Peyer's patch (tissue), 4 donors: ENCODE measurements at places on chromosomes 16 and 17.

DNA sequence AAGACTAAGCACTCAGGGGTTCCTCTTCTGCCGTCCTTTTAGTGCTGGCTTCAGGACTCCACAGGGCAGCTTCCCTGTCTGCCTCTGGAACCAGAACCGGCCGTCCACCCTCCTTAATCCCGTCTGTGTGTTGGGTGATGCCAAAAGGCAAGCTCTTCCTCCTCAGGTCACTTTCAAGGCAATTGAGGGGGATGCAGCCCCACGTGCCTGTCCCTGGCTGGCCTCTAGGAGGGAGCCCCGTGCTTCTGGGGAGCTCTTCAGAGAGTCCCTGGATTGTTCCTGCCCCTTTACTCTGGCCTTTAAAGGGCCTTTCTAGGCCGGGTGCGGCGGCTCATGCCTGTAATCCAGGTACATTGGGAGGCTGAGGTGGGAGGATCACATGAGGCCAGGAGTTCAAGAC, 77.1 kb downstream of the CRISPLD2 start:
- no peak for DNase-seq

DNA sequence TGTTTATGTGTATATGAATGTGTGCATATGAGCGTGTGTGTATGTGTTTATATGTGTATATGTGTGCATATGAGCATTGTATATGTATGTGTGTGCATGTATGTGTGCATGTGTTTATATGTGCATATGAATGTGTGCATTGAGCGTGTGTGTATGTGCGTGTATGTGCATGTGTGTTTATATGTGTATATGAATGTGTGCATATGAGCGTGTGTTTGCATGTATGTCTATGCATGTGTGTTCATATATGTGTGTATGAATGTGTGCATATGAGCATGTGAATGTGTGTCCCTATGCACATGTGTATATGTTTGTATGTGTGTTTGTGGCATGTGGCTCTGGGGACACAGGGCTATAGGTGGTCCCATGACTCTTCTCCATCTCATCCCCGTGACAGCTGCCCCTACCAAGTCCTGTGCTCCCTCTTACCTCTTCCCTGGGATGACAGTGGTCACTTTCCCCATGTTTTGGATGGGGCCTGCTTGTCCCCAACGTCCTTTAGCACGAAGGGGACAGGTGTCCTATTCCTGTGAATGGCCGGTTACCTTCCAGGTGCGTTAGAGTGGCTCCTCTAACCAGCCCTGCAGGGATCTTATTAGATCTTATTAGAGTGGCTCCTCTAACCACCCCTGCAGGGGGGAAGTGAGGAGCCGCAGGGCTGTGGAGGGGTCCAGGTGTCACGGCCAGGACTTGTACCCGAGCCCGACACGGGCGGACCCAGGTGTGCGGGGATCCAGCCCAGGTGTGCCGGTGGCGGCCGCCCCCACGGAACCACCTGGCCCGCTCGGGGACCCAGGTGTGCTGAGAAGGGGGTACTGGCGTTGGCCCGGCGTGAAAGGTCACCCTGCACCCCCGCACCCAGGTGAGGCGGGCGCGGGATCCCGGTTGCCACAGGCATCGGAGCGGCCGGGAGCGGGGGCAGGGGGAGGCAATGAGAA, 105.6 kb downstream of the SEC14L1 start:
- no peak for DNase-seq

GRCh38 chr17:56658648-56659047, 65.1 kb downstream of the NOG start:
- DNase-seq = no peak

- no peak for DNase-seq
Observed at GRCh38 chr16:50071075-50071671, 5.4 kb downstream of the HEATR3 start.

DNA sequence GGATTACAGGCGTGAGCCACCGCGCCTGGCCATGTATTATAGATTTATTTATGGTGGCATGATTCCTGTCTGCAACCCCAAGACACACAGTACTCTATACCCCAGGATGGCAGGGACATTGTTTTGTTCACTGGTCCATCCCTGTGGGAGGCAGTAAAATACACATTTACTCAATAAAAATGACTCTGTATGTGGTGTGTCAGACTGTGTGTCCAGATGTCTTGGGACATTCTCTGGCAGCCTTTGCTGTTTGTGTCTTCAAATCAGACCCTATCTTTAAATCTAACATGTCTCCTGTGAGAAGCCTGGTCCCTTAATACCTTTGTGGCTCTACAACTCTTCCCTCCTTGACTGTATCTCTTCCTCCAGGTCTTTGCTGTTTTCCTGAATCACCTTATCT, 1.7 kb upstream of the COASY start:
- no peak for DNase-seq

DNA sequence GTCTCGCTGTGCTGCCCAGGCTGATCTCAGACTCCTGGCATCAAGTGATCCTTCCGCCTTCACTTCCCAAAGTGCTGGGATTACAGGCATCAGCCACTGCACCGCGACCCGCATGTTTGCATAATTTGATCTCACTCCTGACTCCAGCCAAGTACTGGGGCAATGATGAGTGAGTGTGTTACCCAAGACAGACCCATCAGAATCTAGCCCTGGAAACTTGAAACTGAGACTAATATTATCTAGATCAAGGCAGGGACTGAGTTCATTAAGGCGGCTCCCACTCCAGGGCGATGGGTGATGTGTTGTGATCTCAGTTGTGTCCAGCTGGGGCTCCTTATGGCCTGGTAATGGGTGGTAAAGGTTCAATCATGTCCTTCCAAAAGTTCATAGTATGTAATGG, 53.4 kb downstream of the EMP2 start:
- DNase-seq = no peak

GRCh38 chr16:58021661-58022551, 3.6 kb upstream of the MMP15 start:
- DNase-seq = no peak

GRCh38 chr17:32773856-32774694, 102.8 kb downstream of the MYO1D start:
- no peak for DNase-seq

GRCh38 chr16:72191551-72191950, 19.6 kb upstream of the PMFBP1 start:
- no peak for DNase-seq

GRCh38 chr16:26316683-26317464, 625.1 kb downstream of the HS3ST4 start:
- DNase-seq = no peak

DNA sequence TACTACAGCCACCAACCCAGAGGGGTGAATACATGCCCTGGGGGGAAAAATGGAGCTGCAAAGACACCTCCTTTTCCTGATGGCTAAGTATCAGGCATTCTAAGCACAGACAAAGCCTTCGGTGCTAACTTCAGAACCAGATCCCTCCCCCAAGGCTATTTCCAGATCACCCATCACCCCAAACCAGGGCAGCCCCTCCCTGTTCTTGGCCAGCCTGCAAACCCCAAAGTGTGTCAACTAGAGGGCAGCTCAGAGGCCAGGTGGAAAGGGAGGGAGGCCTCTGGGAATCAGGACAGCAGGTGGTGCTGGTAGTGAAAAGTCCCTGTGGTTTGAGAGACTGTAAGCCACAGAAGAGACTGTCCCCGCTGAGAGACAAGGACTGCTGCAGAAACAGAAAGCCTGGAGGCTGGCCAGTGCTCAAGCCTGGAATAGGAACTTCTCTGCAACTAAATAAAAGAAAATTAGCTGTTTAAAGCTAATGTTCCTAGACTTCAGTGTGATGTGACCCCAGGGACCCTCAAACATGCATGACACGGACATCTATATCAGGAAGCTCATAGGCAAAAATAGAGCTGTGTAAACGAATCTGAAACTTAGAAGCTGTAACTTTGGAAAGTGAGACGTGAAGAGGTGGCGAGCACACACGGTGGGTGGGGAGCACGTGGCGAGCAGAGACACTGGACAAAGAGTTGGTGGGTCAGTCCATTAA, 9.1 kb downstream of the TUBG1 start:
- DNase-seq = peak; percentile 37

- DNase-seq = no peak
Observed at GRCh38 chr16:12539185-12539929, 264.3 kb downstream of the CPPED1 start.

GRCh38 chr17:19296786-19297778, 59.9 kb downstream of the EPN2 start:
- DNase-seq = no peak

DNA sequence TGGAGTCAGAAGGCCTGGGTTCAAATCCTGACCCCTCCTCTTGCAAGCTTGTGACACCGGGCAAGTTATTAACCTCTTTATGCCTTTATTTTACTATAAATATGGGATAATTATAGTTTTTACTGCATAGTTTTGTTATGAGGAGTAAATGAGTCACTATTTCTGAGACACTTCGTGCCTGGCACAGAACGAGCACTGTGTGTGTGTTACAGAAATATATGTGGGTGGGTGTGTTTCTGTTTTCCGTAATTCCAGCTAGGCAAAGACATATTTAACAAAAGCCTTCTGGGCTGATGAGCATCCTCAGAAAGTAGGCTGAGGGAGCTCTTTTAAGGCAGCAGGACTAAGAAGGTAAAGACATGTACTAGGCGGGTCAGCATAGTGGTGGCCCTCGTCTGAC, 417.9 kb downstream of the MAF start:
- no peak for DNase-seq

DNA sequence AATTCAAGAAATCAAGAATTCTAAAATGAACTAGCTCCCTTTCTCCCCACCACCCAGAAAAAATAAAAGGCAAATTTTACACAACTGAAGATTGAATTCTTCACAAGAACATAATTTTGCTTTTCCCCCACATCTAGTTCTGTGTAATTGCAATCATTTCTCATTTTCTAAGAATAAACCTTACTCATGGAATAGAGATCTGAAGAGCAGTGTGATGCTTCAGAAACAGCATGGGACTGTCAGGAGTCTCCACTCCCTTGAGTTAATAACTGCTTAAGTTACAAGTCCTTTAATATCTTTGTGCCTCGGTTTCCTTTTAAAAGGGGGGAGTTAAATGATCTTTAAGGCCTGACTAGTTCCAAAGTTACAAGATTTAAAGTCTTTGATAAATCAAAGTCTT, 53.7 kb downstream of the CACNG1 start:
- no peak for DNase-seq

DNA sequence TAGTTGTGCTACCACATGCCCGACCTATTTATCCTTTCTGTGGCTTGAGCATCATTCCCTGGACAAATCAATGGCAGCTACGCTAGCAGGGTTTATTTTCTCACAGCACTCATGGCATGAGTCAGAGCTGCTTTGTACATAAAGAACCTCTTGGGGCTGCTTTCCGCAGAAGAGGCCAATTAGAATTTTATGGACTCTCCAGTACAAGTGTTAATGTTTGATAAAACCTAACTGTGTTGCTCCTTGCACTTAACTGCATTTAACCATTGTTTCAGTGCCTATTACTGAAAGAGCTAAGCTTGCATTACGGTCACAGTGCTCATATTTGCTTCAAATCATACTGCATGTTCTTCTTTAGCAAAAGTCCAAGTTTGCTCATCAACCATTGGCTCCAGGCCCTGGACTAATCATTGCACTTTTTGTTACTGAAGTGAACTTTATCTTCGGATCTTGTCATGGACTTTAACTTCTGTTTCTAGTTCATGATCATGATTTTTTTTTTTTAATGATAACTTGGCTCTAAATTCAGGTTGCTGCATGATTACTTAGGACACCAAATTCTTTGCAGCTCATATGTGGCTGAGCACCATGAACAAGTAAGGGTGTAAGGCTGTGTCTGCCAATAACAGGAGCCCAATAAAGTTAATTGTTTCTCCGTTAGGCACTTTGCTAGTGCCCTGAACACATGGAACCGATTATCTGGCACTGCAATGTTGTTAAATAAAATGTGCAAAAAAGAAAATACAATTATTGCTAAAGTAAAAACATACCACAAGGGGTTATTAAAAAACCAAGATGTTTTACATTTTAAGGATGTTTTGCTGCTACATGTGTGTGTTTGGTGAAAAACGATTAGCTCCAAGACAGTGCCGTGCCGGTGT, 492.2 kb downstream of the KCNJ2 start:
- DNase-seq = no peak

DNA sequence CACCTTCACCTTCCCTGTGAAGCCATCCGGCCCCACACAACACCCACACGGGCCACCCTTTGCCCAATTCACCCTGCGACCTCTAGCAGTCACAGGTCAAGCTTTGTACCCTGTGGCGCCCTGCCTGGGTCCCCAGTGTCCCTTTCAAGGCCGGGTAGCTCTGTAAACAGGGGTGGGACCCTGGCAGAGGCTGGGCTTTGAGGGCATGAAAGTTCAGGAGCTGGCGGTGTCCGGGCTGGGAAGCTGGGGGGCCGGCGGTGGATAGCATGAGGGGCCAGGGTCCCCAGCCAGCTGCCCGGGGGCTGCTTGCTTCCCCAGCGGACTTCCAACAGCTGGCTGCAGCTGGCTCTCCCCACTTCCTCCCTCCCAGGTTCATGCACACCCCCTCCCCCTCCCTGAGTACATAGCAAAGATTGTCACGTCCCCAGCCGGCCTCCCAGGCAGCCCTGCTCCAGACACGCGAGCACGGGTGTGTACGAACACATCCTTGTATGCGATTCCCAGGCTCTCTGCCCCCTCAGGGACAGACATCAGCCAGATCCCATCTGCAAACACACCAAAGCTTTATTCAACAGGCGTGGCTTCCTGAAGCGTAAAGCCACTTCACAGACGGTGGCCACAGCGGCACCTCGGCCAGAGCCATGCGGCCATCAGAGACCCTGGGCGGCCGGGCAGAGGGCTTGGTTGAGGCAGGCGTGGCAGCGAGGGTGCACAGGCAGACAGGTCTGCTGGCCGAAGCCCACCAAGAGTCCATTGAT, 8.2 kb downstream of the NTHL1 start:
- DNase-seq = peak; percentile 32

GRCh38 chr16:71854369-71854948, 8.7 kb downstream of the ATXN1L start:
- DNase-seq = no peak

GRCh38 chr16:54077050-54077821, 209.4 kb downstream of the IRX3 start:
- no peak for DNase-seq

DNA sequence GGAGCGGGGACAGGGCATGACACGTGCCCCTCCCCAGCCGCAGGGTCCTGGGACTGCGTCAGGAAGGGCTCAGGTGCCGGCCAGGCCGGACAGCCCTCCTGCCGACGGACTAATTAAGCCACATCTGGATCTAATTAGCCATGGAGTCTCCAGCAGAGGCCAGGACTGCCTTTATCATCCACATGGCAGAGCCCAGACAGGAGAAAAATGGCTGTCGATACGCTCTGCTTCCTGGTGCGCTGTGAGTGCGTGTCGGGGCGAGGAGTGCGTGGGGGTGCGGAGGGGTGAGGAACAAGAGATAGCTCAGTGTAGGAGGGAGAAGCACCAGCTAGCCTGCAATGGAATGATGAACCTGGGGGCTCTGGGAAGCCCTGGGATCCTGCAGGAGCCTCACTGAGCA, 218.8 kb downstream of the IRF8 start:
- DNase-seq = no peak
